Activated naive CD8-positive, alpha-beta T cell treated with anti-CD3 and anti-CD28 coated beads for 36 hours (primary cell): ENCODE measurements at places on chromosomes 1 and 21.

- DNase-seq = no peak
Measured at GRCh38 chr1:190001187-190001586, 476.5 kb downstream of the BRINP3 start.

GRCh38 chr1:27099587-27100334 is 55.2 kb downstream of the SLC9A1 start:
- peak; percentile 58 for DNase-seq

DNA sequence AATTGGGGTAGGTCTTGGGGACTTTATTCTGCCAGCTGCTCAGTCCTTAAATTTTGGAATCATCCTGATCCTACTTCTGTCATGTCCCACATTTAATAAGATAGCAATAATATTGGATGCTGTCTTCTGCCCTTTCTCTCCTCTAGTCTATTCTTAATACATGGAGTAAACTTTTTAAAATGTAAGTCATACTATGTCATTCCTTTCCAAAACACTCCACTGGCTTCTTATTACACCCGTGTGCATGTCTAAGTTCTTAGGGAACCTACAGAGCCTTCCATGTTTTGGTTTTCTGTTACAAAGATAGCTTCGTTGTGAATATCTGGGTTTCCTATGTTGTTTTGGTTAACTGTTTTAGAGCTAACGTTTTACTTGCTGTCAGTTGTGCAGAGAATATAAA is 35.1 kb downstream of the USP25 start:
- no peak for DNase-seq

DNA sequence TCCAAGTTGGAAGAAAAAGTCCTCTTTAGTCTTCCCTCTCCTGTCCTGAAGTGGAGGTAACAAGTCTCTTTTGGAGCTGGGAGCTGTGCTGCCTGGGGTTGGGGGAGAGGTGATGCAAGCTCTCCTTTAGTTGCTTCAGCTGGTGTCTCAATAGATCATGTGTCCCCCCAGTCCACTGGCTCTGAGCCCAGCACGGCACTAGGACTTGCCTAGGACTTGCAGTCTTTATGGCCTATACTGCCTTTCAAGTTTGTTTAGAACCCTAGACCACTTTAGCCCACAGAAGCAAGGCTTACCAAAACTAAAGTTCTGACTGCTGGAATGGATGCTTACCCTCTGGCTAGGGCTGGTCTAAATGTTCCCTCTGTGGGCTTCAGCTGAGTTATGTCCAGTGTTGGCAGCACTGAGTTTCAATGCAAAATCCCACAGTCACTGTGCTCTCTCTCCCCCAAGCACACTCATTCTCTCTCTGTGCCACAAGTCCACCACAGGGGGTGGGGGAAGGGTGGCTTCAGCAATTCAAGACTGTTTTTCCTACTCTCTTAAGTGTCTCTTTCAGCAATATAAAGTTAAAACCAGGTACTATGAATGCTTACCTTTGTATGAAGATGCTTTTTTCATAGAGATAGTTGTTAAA is 185.0 kb downstream of the DNAH14 start:
- DNase-seq = no peak

DNA sequence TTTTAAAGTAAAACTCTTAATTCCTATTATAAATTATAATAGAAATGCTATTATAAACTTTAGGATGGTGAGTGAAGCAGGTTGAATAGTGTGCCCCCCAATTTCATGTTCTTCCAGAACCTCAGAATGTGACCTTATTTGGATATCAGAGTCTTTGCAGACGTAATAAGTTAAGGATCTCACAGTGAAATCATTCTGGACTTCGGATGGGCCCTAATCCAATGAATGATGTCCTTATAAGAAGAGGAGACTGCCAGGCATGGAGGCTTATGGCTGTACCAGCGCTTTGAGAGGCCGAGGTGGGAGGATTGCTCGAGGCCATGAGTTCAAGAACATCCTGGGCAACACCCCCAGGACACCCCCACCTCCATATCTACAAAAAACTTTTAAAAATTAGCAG is 9.4 kb upstream of the MT1HL1 start:
- no peak for DNase-seq

DNA sequence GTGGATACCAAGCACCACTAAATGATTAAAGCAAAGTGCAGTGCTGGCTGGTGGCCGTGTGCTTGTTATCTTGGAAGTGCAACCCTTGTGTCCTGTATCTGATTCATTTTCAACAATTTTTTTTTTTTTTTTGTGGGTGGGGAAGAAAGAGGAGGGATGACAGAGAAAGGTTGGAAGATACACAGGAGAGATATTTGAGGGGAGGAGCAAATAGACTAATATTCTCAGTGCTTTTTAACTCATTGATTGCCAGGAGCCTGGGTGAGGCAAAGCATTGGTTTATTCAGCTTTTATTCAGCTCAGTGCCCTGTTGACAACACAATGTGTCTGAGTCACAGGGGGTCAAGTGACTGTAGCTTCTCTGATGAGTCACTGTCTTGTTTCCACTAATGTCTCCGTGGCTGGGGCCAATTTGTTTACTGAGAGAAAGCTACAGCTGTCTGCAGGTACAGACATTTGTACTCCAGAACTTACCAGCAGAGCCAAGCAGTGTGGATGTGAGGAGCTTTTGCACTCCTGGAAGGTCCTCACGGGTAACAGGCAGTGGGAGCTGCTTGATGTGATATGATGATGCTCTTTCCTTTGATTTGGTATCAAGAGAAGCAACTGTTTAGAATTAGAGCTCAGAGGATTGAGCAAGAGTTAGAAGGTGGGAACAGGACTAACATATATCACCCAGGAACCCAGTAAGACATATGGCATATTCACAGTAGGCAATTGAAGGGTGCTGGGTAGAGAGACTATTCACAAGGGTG is 23.6 kb upstream of the DNM3 start:
- peak; percentile 46 for DNase-seq

DNA sequence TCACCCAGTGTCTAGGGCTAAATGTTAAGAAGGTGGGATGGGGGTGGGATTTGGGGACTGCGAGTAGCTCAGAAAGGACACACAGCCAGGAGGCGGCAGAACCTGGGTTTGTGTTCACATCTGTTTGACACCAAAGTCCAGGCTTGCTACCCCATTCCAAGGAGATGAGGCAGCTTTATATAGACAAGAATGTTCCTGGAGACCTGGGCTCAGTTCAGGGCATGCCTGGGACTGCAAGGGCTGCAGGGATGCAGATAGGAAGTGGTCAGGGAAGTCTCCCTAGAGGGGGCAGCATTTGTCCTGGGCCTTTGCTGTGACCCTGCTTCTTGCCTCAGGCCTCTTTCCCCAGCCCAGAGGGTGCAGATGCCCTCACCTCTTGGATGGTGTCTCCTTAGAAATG is 16.3 kb downstream of the PADI3 start:
- DNase-seq = no peak

DNA sequence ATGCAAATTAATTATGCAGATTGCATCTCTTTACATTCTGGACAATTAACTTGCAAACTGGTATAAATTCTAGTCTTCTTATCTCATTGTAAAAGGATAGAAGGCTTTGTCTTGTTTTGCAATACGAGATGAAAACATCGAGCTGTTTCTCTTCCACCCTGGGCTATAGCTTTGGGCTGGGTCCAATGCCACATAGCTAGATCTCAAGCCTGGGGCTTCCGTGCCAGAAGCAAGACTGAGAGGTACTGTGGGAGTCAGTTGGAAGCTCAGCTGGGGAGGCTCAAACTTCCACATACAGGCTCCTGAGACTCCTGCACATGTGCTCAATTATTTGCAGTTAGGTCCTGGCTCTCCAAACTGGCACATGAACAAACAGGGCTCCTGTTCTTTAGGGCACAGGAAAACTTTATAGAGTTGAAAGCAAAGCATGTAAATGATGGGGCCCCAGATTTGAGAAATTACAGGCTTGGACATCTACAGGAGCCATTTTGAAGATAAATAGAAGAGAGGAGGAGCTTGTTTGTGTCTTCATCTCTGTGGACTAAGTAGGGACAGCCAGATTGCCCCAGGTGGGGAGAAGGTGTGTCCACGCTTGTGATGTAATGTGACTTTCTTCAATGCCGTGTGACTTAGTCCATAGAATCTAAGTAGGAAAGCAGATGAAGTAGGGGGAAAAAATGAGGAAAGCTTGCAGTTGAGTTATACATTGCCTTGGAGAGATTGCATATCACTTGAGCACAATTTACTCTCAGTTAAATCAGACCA is 65.9 kb upstream of the SIPA1L2 start:
- DNase-seq = no peak
